ENCODE measurements at places on chromosomes 5 and 9. TPM values are rescaled to one million over a fixed set of nuclear protein-coding genes. Genes with fewer than 3 reads are reported as not detected.
A peak's percentile ranks its signal among the peaks of the same experiment; 100 is the strongest.

GRCh38 chr5:131225282-131225974 is 38.4 kb upstream of the CDC42SE2 start:
- peak overlapping the region; percentile 70 for H3K27ac ChIP-seq
- H3K4me3 ChIP-seq = no peak overlapping the region
- H3K36me3 ChIP-seq = no peaks in the 10 kb centered on the region
- H3K4me1 ChIP-seq = peaks cover 8% of the 10 kb centered on the region

- DNase-seq = no peak
- no peak overlapping the region for H3K4me3 ChIP-seq
- H3K4me1 ChIP-seq = no peaks in the 10 kb centered on the region
- no peak overlapping the region for H3K27ac ChIP-seq
Measured at GRCh38 chr5:73266176-73266738, 93.3 kb downstream of the TMEM174 start.

DNA sequence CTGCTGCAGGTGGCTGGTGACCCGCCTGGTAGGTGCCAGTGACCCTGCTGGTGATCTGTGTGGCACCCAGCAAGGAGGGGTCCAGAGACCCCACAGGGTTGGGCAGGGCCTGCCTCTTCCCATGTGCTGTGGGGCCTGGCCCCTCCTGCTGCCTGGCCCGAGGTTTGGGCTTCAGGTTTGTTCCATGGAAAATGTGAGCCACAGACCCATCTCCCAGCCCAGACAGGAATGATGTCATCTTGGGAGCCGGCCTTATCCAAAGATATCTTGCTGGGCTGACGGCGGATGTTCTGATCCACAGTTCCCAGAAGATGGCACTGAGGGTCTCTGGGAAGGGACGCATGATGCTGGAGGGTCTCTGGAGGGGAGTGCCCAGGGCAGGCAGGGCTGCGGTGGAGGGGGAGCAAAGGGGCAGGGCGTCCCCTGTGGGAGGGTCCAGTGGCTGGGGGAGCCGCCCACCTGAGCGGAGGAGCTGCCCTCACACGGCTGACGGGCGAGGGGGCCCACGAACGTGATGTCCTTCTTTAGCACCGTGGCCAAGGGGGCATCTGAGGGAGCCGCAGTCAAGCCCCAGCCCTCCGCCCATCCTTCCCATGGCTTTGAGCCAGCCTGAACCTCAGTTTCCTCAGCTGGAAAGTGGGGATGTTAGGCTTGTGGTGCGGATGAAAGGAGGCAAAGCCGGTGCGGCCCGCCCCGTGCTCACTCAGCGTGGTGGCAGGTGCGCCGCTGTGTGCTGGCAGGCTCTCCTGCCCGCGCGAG is 68.1 kb downstream of the COL5A1 start:
- no peak overlapping the region for H3K27ac ChIP-seq
- H3K4me1 ChIP-seq = peaks cover 18% of the 10 kb centered on the region

GRCh38 chr5:83925321-83925954 is 204.8 kb upstream of the HAPLN1 start:
- no peak overlapping the region for H3K27ac ChIP-seq
- no peak overlapping the region for H3K4me3 ChIP-seq
- no peaks in the 10 kb centered on the region for H3K27me3 ChIP-seq
- no peaks in the 10 kb centered on the region for H3K36me3 ChIP-seq
- H3K4me1 ChIP-seq = no peaks in the 10 kb centered on the region

DNA sequence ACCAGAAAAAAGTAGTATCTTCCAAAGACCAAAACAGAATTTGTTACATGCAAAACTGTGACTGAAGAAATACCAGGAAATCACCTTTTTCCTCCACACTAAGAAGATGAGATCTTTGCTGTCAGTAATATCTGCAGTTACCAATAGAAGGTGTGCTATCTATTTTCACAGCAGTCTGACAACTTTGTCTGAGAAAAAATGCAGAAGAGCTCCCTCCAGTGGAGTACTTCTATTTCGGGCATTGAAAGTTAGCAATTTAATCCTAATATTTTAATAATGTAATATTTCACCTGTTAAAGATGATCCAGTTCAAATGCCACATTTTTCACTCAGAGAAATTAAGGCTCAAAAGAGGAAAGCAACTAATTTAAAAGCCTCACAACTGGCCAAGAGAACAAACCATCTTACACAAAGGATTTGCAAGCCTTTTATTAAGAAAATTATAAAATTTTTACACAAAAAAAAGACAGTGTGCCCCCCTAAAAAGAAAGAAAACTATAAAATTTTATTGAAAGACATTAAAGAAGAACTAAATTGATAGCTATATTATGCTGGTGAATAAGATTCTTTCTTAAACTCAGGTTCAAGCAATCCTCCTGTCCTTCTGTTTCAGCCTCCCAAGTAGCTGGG is 50.6 kb downstream of the DEPDC1B start:
- H3K4me1 ChIP-seq = no peaks in the 10 kb centered on the region
- DNase-seq = no peak
- H3K27me3 ChIP-seq = no peaks in the 10 kb centered on the region
- H3K36me3 ChIP-seq = no peaks in the 10 kb centered on the region
- no peak overlapping the region for H3K27ac ChIP-seq

DNA sequence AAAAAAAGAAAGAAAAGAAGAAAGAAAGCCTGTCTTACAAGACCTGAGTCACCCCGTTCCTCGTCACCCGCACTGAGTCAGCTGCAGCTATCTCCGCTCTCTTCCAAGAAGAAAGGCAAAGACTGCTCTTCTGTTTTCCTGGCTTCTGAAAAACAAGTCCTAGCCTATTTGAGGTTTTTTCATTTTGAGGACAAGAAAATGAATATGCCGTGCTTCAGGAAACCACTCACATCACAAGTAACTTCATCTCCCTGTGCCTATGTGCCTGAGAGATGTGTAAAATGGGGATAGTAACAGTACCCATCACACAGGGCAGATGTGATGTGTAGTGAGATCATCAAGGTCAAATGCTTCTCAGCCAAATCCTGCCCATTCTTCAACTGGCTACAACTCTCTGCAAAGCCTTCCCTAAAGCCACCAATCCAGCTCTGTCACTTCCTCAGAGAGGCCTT is 78.4 kb downstream of the GLDC start:
- no peaks in the 10 kb centered on the region for H3K36me3 ChIP-seq
- no peak for DNase-seq
- no peaks in the 10 kb centered on the region for H3K27me3 ChIP-seq
- H3K4me3 ChIP-seq = no peak overlapping the region
- peaks cover 6% of the 10 kb centered on the region for H3K4me1 ChIP-seq

Gene LYSMD3
- 11.0 TPM for total RNA-seq

Gene GMCL2
- 11.0 TPM for total RNA-seq

- no peak overlapping the region for H3K4me3 ChIP-seq
- H3K27ac ChIP-seq = no peak overlapping the region
- H3K4me1 ChIP-seq = no peaks in the 10 kb centered on the region
- H3K27me3 ChIP-seq = no peaks in the 10 kb centered on the region
- DNase-seq = no peak
Measured at GRCh38 chr9:127285965-127286364, 21.4 kb downstream of the GARNL3 start.
